ENCODE measurements at places on chromosomes 12 and 14.

DNA sequence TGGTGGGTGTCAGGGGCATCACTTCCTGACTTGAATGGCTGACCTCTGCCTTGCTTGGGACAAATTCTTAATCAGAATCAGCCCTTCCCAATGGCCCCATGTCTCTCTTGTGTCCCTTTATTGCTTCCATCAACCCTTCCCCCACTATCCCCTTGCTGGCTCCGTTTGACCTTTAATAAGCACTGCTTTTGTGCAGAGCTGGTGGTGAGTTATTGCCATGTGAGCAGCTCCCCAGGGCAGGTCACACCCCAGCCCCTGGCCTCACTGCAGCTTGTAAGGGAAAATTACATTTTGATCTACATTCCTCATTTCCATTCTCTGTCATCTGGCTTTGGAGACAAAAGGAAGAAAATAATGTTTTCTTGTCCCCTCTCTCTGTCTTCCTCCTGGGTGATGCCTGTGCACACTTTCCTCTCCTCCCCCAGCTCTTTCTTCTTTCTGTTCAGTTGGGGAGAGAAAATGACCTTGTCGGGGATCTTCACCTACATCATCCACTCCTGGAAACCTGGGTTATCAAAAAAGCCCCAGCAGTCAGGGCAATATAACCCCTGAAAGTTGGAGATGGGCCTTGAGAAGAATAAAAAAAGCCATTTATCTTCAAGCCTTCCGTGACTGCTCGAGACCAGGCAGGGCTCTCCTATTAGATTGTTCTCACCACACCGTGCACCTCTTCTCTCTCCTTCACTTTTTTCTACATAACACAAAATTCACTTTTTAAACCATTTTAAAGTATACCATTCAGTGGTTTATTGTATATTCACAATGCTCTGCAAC lies 100.4 kb upstream of the SRRM4 start:
- H3K4me3 ChIP-seq, result no peak overlapping the region
- no peaks in the 10 kb centered on the region for H3K36me3 ChIP-seq
- H3K4me1 ChIP-seq, result no peaks in the 10 kb centered on the region
- DNase-seq, result no peak
- no peak overlapping the region for H3K27ac ChIP-seq
- no peaks in the 10 kb centered on the region for H3K27me3 ChIP-seq

- H3K4me3 ChIP-seq, result no peak overlapping the region
- H3K27me3 ChIP-seq, result no peaks in the 10 kb centered on the region
- H3K4me1 ChIP-seq, result no peaks in the 10 kb centered on the region
- no peak overlapping the region for H3K27ac ChIP-seq
- no peak for DNase-seq
Measured at GRCh38 chr12:99713946-99714520, 66.5 kb downstream of the GARIN6 start.

GRCh38 chr12:3199551-3200031 lies 122.4 kb downstream of the TSPAN9 start:
- H3K36me3 ChIP-seq, result no peaks in the 10 kb centered on the region
- peaks cover 13% of the 10 kb centered on the region for H3K4me1 ChIP-seq
- no peaks in the 10 kb centered on the region for H3K27me3 ChIP-seq
- H3K27ac ChIP-seq, result no peak overlapping the region

DNA sequence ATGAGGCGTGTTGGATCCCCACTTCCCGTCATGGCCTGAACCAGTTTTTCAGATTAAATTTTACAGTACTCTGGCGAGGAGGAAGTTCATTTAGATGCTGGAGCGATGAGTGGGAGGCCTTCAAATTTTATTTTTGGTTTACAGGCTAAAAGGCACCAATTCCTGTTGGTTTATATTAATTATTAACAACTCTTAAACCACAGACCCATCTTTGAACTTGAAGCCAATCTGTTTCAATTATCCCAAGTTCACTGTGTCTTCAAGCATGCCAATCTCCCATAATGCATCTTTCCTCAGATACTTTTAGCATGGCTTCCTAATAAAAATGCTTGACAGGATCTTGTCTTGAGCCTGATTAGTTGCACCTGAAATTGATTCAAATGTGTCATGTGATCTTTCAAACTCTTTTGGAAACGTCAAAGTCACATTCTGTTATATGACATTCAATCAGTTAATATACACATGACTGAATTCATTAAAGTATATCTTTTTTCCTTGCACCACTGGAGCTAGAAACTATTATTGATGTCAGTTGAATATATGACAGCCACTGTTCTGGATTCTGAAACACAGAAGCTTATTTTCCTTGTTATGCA lies 641.7 kb upstream of the TMEM132C start:
- no peaks in the 10 kb centered on the region for H3K36me3 ChIP-seq
- no peaks in the 10 kb centered on the region for H3K27me3 ChIP-seq
- DNase-seq, result no peak
- H3K4me1 ChIP-seq, result peaks cover 28% of the 10 kb centered on the region
- H3K4me3 ChIP-seq, result no peak overlapping the region

- H3K36me3 ChIP-seq, result no peaks in the 10 kb centered on the region
- H3K27ac ChIP-seq, result no peak overlapping the region
- no peak for DNase-seq
- H3K27me3 ChIP-seq, result no peaks in the 10 kb centered on the region
- no peak overlapping the region for H3K4me3 ChIP-seq
Measured at GRCh38 chr12:5865397-5865796, 79.7 kb downstream of the ANO2 start.

GRCh38 chr12:88362439-88362838 lies 217.8 kb downstream of the KITLG start:
- no peaks in the 10 kb centered on the region for H3K27me3 ChIP-seq
- peaks cover 17% of the 10 kb centered on the region for H3K4me1 ChIP-seq
- H3K27ac ChIP-seq, result no peak overlapping the region
- H3K4me3 ChIP-seq, result no peak overlapping the region
- no peak for DNase-seq

All from thoracic aorta (tissue), 2 donors.